ENCODE measurements at places on chromosomes 4 and X.

GRCh38 chr4:56215141-56215783, 172.0 kb downstream of the AASDH start:
- no peak for DNase-seq

DNA sequence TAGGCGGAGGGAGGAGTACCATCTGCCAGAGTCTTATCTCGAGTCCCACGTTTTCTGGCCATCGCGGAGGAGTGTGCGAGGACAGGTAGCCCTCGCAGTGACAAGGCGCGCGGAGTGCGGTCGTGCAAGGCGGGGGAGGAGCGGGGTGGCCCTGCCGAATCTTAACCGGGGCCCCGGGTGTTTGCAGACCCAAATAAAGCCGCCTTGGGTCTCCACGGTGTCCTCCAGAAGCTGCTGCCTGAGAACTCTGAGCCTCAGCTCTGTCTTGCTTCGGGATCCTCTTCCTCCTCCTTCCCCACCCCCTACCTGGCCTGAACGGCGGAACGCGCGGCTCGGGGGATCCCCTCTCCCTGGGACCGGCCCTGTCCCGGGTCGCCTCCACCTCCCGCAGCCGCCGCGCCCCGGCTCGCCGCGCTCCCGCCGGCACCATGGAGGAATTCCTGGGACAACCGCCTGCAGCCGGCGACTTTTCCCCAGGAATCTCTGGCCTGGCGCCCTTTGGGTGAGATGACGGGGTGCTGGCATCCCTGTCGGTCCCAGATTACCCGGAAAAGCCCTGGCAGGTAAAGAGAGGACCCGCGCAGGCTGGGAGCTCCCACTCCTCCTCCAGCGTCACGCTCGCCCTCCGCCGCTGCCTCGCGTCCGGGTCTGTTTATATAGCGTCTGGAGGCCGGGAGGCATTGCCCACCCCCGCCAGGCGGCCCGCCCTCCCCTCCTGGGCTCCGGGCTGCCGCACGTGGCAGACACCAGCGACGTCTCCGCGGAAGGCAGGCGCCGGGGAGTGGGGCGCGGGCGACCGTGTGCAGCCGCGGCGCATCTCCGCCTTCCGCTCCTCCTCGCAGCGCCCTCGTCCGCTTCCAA, at the start of gene GALNTL6:
GALNTL6 (plus strand) TSS at position 740 of the 861 bp plus-strand sequence.
- DNase-seq, result no peak

DNA sequence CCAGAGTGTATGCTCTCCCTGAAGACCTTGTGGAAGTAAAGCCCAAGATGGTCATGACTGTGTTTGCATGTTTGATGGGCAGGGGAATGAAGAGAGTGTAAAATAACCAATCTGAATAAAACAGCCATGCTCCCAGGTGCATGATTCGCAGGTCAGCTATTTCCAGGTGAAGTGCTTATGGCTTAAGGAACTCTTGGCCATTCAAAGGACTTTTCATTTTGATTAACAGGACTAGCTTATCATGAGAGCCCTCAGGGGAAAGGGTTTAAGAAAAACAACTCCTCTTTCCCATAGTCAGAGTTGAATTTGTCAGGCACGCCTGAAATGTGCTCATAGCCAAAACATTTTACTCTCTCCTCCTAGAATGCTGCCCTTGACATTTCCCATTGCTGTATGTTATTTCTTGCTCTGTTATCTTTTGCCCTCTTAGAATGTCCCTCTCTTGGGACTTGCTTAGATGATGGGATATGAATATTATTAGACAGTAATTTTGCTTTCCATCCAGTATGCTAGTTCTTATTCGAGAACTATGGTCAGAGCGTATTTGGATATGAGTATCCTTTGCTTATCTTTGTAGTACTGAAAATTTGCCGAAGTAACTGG, 88.6 kb downstream of the PLS3 start:
- DNase-seq, result no peak

DNA sequence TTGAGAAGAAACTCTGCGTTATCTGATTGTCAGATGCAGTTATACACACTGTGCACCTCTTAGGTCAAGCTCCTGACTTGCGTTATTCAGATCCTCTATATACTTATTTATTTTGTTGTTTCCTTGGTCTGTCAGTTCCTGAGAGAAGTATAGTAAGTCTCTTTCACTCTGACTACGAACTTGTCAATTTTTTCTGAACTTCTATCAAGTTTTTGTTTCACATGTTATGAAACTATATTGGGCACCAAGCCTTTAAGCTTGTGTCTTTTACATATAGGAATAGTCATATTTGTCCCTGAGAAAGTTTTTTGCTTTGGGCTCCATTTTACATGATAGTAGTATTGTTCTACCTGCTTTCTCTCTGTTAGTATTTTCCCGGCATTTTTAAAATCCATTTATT, 31.7 kb downstream of the ZNF275 start:
- DNase-seq, result no peak

- DNase-seq, result no peak
Observed at GRCh38 chrX:71107762-71108360, 1.3 kb upstream of the CXorf65 start.

GRCh38 chrX:129525162-129525561, 1.9 kb upstream of the SMARCA1 start:
- no peak for DNase-seq

DNA sequence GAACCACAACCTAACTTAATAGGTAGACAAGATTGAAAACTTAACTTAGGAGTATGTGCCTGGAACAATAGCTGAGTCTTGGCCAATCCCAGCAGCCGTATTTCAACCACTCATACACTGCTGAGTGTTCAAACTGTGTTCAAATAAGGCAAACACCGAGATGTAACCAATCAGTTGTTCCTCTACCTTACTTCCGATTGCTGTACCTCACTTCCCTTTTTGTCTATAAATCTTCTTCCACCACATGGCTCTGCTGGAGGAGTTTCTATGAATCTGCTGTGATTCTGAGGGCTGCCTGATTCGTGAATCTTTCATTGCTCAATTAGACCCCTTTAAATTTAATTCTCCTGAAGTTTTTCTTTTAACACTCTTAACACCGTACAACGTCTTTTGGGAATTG, 108.0 kb downstream of the ANAPC4 start:
- no peak for DNase-seq

GRCh38 chr4:14446904-14447303, 555.4 kb upstream of the CPEB2 start:
- no peak for DNase-seq

DNA sequence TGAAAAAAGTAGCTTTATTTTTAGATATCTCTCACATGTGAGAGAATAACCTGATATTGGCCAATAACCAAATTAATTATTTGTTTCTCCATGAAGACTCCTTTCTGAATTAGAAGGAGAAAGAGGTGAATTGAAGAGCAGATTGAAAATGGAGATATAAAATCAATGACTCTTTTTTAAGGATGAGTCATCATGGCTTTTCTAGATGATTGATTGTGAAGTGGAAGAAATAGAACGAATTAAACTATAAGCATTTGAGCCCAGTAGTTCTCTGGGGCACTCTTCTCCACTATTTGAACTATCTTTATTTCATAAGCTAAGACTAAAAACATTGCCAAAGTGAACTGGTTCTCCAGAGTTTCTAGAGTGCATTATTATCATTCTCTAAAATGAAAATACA, 137.2 kb upstream of the EDNRA start:
- no peak for DNase-seq

DNA sequence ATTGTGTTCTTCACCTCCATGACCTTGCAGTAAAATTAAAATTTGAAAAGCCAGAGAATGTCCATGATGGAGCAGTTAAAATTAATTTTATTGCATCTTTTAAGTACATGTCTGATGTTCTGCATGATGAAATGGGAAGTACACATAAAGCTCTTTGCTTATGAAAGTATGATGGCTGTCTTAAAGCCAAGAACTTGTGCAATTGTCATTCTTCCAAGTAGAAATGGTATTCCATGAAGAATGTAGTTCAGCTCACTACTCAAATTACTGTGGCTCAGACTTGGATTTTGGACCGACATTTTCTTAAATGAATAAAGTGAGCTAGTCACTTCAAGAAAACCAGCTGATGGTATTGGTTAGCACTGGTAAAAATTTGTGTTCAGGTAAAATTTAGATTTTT, 161.7 kb upstream of the CXCL13 start:
- no peak for DNase-seq

DNA sequence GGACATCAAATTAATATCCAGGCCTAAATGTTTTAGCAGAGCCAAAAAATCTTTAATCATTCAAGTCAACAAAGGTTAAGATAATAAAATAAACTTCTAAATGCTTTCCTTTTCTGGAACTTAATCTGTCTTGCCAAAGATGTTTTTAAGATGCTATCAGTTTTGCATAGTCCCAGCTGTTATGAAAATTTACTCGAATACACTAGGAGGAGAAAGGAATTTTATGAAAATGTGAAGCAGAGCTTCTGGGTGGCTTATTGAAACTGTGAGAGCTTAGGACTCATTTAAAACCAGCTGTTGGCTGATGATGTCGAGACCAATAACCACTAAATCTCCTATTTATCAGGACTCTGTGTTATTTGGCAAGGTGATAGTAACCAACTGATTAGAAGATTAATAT, 202.2 kb upstream of the ETNPPL start:
- DNase-seq, result no peak

DNA sequence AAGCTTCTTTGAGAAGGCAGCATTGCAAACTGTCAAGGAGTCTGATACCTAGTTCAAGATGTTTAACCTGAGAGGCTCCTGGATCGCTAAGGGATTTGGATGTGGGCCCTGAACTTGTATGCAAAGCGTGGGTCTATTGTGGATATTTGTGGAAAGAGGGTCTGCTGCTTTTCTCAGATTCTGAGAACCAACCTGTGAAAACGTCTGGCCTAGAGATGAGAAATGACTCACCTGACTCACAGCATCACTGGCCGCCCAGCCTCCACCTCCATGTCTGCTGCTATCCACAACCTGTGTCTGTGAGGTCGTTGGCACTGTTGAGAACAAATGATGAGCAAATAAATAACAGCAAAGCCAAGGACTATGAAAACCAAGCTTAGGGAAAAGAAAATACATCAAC, 33.3 kb upstream of the PROM1 start:
- DNase-seq, result no peak
